ENCODE measurements at places on chromosomes 13 and 19. TPM values are rescaled to one million over a fixed set of nuclear protein-coding genes. Genes with fewer than 3 reads are reported as not detected.
A peak's percentile ranks its signal among the peaks of the same experiment; 100 is the strongest.

- no peaks in the 10 kb centered on the region for H3K27me3 ChIP-seq
- H3K4me3 ChIP-seq, result peak overlapping the region; percentile 59
- peak; percentile 67 for DNase-seq
- H3K4me1 ChIP-seq, result peaks cover 21% of the 10 kb centered on the region
These were observed 224.7 kb downstream of the ZIC5 start for GRCh38 chr13:99746637-99747402.

Gene CGB1
- total RNA-seq, result not detected

GRCh38 chr13:66577358-66577757 is 652.8 kb downstream of the PCDH9 start:
- H3K27ac ChIP-seq, result no peak overlapping the region
- no peaks in the 10 kb centered on the region for H3K4me1 ChIP-seq
- no peaks in the 10 kb centered on the region for H3K36me3 ChIP-seq
- DNase-seq, result no peak
- no peaks in the 10 kb centered on the region for H3K27me3 ChIP-seq
- no peak overlapping the region for H3K4me3 ChIP-seq

- H3K4me1 ChIP-seq, result peaks cover 3% of the 10 kb centered on the region
- H3K4me3 ChIP-seq, result peak overlapping the region; percentile 85
- DNase-seq, result no peak
- H3K36me3 ChIP-seq, result peaks cover 4% of the 10 kb centered on the region
- no peak overlapping the region for H3K27ac ChIP-seq
These were observed 418 bp downstream of the ZNF444 start for GRCh38 chr19:56141417-56141993.

Gene MATK
- total RNA-seq, result 13.5 TPM

GRCh38 chr19:16970821-16971220 is 55.8 kb downstream of the CPAMD8 start:
- H3K27me3 ChIP-seq, result no peaks in the 10 kb centered on the region
- no peak overlapping the region for H3K27ac ChIP-seq
- no peak overlapping the region for H3K4me3 ChIP-seq
- no peaks in the 10 kb centered on the region for H3K4me1 ChIP-seq
- no peak for DNase-seq
- peaks cover 12% of the 10 kb centered on the region for H3K36me3 ChIP-seq

Gene NMRK2
- 62.7 TPM for total RNA-seq

GRCh38 chr13:23960566-23961156 is 63.4 kb upstream of the C1QTNF9B start:
- no peak overlapping the region for H3K4me3 ChIP-seq
- H3K36me3 ChIP-seq, result no peaks in the 10 kb centered on the region
- peaks cover 2% of the 10 kb centered on the region for H3K4me1 ChIP-seq
- no peak for DNase-seq
- no peaks in the 10 kb centered on the region for H3K27me3 ChIP-seq
- H3K27ac ChIP-seq, result no peak overlapping the region

GRCh38 chr19:42281146-42281826 is 12.2 kb downstream of the CIC start:
- peak overlapping the region; percentile 62 for H3K4me3 ChIP-seq
- H3K27ac ChIP-seq, result no peak overlapping the region
- DNase-seq, result peak; percentile 52
- no peaks in the 10 kb centered on the region for H3K27me3 ChIP-seq
- H3K36me3 ChIP-seq, result peaks cover 5% of the 10 kb centered on the region

- H3K27ac ChIP-seq, result no peak overlapping the region
- no peak for DNase-seq
- no peaks in the 10 kb centered on the region for H3K4me1 ChIP-seq
- no peaks in the 10 kb centered on the region for H3K27me3 ChIP-seq
These were observed 95.2 kb upstream of the FAM216B start for GRCh38 chr13:42686165-42686564.

GRCh38 chr13:112446867-112447266 is 70.7 kb downstream of the SPACA7 start:
- H3K27ac ChIP-seq, result no peak overlapping the region
- H3K4me3 ChIP-seq, result no peak overlapping the region
- no peaks in the 10 kb centered on the region for H3K27me3 ChIP-seq
- DNase-seq, result peak; percentile 21
- no peaks in the 10 kb centered on the region for H3K36me3 ChIP-seq

- no peak overlapping the region for H3K4me3 ChIP-seq
- H3K27me3 ChIP-seq, result no peaks in the 10 kb centered on the region
- no peaks in the 10 kb centered on the region for H3K36me3 ChIP-seq
- no peaks in the 10 kb centered on the region for H3K4me1 ChIP-seq
- no peak overlapping the region for H3K27ac ChIP-seq
These were observed 517.5 kb downstream of the KLF5 start for GRCh38 chr13:73576291-73576690.

- H3K4me3 ChIP-seq, result no peak overlapping the region
- no peaks in the 10 kb centered on the region for H3K27me3 ChIP-seq
These were observed 23.4 kb upstream of the CEACAM21 start for GRCh38 chr19:41552558-41552957.

Gene CEACAM4
- not detected for total RNA-seq

Gene SYT3
- 2.8 TPM for total RNA-seq

DNA sequence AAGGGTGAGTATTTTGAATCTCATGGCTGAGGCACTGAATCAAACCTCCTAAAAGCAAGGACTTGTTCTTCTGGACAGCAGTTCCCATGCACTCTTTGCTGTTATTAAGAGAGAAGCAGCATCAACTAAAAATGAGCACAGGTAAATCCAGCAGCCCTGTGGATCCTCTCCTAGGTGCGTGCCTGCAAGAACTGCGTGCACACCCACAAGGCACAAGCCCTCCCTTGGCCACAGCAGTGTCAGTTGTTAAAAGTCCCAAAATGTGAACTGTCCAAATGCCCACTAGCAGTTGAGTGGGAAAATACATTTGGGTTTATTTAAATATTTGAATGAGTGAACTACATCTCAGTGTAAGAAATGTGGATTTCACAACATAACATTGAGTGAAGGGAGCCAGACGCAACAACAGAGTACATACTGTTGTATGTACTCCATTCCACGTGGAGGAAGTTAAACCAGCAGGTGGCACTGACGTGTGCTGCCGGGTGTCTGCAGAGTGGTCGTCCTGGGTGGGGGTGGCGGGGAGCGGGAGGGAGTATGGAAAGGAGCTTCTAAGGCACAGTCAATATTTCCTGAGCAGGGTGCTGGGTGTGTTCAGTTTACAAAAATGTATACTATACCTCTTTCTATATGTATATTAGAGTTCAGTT is 266.4 kb downstream of the NALCN start:
- H3K36me3 ChIP-seq, result no peaks in the 10 kb centered on the region
- no peak overlapping the region for H3K4me3 ChIP-seq
- no peaks in the 10 kb centered on the region for H3K27me3 ChIP-seq
- H3K4me1 ChIP-seq, result peaks cover 2% of the 10 kb centered on the region

GRCh38 chr13:34474187-34474868 is 467.7 kb upstream of the NBEA start:
- H3K27ac ChIP-seq, result no peak overlapping the region
- no peaks in the 10 kb centered on the region for H3K36me3 ChIP-seq
- no peaks in the 10 kb centered on the region for H3K4me1 ChIP-seq
- DNase-seq, result no peak
- H3K4me3 ChIP-seq, result no peak overlapping the region

DNA sequence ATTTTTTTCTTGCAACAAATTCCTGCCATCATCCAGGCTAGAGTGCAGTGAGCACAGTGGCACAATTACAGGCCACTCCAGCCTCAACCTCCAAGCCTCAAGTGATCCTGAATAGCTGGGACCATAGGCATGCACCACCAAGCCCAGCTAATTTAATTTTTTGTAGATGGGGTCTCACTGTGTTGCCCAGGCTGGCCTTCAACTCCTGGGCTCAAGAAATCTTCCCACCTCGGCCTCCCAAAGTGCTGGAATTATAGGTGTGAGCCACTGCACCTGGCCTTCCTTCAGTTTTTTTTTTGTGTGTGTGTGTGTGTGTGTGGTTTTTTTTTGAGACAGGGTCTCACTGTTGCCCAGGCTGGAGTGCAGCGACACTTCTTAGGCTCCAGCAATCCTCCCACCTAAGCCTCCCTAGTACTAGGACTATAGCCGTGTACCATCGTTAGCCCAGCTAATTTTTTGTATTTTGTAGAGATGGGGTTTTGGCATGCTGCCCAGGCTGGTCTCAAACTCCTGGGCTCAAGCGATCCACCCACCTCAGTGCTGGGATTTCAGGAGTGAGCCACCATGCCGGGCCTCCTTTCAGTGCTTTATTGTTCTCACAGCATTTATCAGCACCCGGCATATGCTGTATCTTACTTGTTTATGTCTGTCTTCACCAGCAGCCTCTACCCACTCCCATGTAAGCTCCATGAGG is 5.9 kb upstream of the SRRM5 start:
- peaks cover 19% of the 10 kb centered on the region for H3K36me3 ChIP-seq
- H3K27me3 ChIP-seq, result no peaks in the 10 kb centered on the region
- H3K4me3 ChIP-seq, result no peak overlapping the region
- H3K27ac ChIP-seq, result no peak overlapping the region
- no peak for DNase-seq

- no peaks in the 10 kb centered on the region for H3K4me1 ChIP-seq
- H3K27ac ChIP-seq, result no peak overlapping the region
- H3K27me3 ChIP-seq, result no peaks in the 10 kb centered on the region
- no peak overlapping the region for H3K4me3 ChIP-seq
- no peak for DNase-seq
- H3K36me3 ChIP-seq, result no peaks in the 10 kb centered on the region
These were observed 54.1 kb downstream of the ABCC4 start for GRCh38 chr13:95247171-95247570.

DNA sequence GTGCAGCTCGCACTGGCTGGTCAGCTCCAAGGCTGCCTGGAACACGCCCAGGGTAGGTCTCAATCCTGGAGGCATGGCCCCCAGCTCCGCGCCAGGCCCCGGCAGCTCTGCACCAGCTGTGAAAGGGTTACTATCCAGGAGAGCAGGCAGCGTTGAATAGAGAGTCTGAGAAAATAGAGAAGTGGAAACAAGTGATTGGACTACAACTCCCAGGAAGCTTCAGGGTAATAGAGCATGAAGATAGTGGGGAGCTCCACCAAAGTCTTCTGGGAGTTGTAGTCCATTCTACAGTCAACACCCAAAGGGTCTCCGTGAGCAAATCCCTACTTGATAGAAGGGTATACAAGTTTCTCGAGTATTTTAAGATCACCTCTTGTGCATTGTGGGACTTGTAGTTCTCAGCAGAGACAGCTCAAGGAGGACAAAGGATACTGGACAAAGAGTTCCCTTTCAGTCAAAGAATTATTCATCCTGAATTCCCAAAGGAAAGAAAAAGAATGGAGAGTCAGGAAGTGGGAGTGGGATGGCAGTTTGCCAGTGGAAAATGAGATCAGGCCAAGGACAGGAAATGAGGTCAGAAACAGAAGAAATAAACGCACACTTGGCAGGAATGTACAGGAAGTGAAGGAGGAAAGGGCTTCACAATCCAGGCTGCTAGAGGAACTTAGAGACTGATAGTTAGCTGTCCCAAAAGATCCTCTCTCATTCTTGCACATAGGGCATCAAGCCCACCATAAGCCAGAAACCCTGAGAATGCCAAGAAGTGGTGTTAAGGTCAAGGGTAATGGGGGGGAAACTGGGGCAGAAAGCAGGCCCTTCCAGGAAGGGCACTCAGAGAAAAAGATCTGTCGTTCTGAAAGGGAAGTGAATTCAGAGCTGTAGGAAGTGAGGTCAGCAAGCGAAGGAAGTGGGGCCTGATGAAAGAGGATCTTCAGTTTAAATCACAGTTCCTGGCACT is 5.5 kb upstream of the MAMSTR start:
- DNase-seq, result peak; percentile 58
- peak overlapping the region; percentile 33 for H3K4me3 ChIP-seq
- H3K27me3 ChIP-seq, result no peaks in the 10 kb centered on the region
- no peaks in the 10 kb centered on the region for H3K36me3 ChIP-seq
- no peaks in the 10 kb centered on the region for H3K4me1 ChIP-seq
- H3K27ac ChIP-seq, result no peak overlapping the region

GRCh38 chr13:108927615-108928014 is 298.2 kb downstream of the MYO16 start:
- H3K4me1 ChIP-seq, result no peaks in the 10 kb centered on the region
- DNase-seq, result no peak
- H3K4me3 ChIP-seq, result no peak overlapping the region
- H3K36me3 ChIP-seq, result no peaks in the 10 kb centered on the region

Data from H9 (cell line).